Inflammatory macrophage (primary cell): ENCODE measurements at places on chromosomes 5 and 9.
A peak's percentile ranks its signal among the peaks of the same experiment; 100 is the strongest.

GRCh38 chr9:92289708-92290390 is 3.6 kb downstream of the IARS1 start:
- DNase-seq, result no peak

- DNase-seq, result no peak
Measured at GRCh38 chr9:6708732-6709131, 49.0 kb upstream of the KDM4C start.

- no peak for DNase-seq
Measured at GRCh38 chr9:132011309-132011708, 68.4 kb downstream of the MED27 start.

DNA sequence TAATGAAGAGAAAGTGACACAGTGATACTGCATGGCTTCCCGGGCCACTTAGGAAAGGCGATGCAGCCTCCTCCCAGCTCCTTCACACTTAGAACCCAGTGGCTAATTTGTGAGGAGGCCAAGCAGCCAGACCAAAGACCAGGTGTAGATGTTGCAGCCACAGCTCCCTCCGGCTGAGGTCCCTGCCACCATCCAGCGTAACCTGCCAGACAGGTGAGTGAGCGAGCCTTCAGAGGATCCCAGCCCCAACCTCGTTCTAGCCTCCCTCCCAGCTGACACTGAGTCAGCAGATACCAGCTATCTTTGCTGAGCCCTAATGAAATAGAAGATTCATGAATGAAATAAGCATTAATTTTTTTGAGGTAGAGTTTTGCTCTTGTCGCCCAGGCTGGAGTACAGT is 59.7 kb downstream of the COL23A1 start:
- no peak for DNase-seq

GRCh38 chr9:94623253-94623652 is 16.1 kb downstream of the FBP1 start:
- DNase-seq, result peak; percentile 67

DNA sequence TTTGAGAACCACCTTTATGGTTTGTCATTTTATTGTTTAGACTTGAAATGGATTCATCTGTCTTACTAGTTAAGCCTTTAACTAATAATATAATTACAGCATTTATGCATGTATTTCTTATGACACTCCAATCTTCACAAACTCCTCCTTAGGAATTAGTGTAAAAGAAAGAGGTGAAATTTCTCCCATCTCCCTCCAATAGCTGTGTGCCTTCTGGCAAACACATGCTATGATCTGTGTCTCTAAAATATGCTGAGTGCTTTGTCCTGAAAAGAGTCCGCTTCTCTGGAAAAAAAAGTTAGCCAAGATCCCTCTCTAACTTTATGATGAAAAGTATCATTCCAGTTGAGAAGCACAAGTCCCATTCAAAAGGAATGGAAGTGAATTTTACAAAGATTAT is 13.9 kb upstream of the TENT4A start:
- no peak for DNase-seq

DNA sequence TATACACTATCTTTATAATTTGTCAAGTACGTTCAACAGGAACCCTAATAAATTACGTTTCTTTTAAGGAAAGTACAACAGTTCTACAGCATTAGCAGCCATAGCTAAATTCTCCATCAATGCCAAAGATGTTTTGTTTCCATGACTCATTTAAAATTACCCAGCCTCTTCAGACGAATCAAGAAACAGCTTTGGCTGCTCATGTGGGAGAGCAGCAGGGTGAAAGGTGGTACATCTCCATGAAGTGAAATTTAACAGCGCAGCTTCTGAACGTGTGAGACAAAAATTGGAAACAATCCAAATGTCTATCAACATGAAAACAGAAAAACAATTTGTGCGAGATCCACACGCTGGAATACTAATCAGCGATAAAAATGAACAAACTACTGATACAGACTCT is 327.3 kb upstream of the CDH6 start:
- no peak for DNase-seq
